ENCODE measurements at places on chromosomes 12 and 14.

DNA sequence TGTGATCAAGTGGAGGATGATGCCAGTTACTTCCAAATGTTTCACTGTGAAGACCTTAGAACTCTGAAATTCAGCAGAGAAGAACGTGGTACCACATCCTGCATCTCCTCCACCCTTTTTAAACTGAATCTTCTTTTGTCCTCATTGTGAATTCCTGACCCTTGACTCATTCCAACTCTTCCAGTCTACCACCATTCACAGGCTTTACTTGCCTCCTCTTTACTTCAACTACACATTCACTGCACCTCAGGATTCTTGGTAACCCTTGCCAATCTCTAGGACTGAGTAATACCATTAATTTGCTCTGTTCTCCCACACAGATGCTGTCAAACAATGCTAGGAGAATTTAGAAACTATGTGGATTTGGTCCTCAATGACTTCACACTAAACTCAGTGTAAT lies 37.3 kb downstream of the PPP1R12A start:
- DNase-seq = peak; percentile 97

DNA sequence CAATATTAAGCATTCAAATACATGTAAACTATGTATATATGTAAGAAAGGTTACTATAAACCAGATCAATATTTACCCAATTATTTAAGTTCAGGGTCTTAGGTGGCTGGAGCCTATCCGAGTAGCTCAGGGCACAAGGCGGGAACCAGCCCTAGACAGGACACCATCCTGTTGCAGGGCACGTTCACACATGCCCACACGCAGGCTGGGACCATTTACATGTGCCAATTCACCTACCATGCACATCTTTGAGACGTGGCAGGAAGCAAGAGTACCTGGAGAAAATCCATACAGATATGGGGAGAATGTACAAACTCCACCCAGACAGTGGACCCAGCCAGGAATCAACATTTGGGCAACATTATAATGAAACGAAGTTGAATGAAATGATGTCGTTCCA lies 263.0 kb upstream of the E2F7 start:
- DNase-seq = peak; percentile 44

DNA sequence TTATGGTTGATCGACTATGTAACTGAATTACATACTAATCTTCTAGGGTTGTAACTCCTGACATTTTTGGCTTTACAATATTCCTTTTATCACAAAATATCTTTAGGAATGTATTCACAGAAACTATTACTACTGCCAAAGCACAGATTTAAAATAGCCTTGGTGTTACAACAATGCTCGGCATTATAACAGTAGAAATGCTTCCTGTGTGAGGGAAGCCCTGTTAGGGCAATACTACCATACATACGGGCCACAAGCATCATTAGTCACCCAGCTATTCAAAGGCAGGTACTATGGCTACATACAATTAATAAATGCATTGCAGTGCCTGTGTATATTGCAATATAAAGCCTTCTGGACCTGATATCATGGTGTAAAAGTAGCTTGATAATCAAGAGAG lies 517.8 kb downstream of the C12orf50 start:
- DNase-seq = peak; percentile 29

DNA sequence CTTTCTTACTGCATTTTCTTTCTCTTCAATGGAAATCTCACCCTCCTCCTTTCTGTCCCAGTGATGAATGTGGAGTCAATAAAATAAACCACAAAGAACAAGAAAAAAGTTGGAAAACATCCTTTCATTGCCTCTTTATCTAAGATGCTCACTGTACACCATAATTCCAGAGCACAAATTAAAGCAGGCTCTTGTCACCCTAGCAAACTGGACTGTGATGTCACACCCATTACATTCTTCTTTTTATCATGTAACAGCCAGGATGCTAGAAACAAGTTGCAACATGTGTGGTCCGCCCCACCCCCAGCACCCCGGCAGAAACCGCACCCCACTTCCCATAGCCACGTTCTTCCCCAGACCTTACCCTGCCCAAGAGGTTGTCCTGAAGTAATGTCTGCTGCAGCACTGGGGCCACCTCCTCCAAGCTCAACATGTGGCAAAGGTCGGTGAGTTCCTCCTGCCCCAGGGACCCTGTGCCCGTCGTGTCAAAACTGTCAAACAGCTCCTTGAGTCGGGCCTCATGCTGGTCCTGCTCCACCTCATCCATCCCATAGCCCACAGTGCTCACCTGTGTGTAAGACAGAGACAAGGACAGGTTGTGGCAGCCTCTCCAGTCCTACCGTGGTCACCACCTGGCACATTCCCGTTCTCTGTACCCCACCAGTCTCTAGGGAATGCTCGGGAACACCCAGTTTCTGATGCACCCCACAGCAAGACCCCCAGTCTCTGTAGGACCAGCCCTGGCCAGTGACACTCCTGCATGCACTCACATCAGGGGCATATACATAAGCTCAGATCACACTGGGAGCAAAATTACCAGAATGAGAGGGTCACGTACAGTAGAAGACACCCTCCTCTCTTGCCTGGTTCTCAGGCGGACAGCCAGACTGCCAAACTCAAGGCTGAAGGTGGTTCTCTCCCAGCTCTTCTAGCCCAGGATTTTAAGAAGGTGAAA lies 9.2 kb downstream of the NIN start:
- DNase-seq = peak; percentile 58

DNA sequence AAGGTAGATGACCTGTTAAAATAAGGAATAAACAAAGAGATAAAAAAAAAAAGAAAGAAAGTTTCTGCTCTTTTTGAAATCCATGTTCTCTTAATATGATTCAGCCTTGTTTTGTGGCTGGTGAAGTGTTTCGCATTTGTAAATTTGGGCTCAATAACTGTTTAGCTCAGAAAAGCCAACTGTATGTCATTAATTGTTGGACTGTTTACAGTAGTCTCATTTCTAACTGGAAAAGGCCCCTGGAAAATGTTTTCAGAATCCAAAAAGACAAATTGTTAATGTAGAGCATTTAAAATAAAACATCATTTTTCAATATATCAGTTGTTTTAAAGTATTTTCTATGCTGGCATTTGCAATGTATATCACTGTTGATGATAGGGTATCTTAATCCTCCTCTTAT lies 47.4 kb upstream of the DYRK2 start:
- DNase-seq = no peak

DNA sequence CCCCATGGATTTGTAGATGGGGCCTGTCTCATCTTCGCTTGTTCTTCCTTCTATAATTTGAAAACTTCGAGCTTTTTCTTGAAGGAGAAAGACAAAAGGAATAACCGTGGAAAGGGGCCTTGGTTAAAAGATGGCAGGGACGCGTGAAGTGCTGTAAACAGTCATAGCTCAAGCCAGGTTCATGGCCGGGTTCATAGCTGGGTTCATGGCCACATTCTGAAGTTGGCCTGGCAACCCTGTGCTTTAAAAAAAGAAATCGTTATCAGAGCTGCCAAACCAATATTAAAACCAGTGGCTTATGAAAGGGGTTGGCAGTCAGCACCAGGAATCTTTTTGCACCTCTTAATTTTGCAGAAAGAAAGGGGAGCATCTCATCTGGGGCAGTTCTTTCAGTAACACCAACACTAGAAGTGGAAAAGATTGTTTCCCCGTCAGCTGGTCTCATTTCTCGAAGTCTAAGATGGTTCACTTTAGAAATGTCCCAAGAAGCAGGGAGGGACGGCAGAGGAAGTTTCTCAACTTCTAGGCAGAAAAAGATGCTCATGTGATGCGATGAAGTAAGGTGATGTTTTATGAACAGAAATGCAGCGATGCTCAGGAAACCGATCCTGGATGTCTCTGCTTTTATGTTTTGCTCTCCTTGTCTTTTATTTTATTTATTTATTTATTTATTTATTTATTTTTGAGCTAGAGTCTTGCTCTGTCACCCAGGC lies 193.1 kb upstream of the TBX3 start:
- no peak for DNase-seq

GRCh38 chr12:121638298-121639202 lies 12.2 kb downstream of the ORAI1 start:
- DNase-seq = no peak

GRCh38 chr12:81303935-81304334 lies 226.1 kb downstream of the ACSS3 start:
- no peak for DNase-seq

DNA sequence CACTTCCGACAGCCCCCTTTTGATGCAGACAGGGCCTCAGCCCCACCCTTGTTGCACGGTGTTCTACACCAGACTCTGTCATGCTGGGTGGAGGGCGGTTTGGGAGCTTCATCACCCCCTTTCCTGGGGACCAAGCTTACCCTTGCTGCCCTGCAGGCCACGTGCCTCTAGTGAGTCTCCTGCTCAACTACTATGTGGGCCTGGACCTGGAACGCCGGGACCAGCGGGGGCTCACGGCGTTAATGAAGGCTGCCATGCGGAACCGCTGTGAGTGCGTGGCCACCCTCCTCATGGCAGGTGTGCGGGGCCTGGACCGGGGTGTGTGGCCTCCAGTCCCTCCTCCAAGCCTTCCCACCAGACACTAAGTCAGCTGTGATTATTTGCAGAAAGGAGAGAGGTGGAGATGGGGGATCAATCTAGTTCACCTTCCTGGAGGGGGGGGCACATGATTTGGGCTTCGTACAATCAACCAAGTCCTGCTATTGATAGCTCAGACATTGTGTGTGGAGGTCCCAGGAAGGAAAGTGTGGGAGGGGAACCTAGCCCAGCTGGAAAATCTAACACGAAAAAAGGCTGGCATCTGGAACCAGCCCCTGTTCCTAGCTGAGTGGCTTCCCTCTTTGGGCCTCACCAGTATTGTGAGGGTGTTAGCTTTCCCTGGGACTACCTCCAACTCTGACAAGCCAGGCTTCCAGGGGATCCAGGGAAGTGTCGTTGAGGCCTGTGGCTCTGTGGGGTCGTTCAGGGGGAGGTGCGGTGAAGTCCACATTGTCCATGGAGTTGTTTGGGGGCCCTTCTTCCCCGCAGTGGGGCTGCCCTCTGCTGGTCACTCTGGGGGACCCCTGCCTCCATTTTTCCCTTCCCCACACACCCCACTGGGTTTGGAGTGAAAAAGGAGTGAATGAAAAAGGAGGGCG lies 1.6 kb downstream of the ANKRD33 start:
- no peak for DNase-seq

GRCh38 chr12:26528943-26529342 lies 304.1 kb downstream of the ITPR2 start:
- DNase-seq = no peak

DNA sequence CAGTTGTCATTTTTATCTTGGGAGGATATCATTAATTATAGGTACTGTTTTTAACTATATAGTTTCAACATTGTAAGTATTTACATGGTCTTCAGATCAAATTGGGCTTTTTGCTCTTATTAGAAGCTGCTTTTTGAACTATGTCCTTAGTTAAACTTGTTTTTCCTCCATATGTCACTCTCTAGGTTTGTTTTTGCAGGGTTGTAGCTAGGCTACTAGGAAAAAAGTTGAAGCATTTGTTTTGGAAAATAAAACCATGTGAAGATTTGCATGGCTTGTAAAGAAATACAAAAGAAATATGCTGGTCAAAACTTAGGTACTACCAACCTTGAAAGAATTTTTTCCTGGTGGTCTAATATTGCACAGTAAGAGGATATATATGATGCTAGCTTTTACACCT lies 3.4 kb downstream of the ARID2 start:
- DNase-seq = no peak

DNA sequence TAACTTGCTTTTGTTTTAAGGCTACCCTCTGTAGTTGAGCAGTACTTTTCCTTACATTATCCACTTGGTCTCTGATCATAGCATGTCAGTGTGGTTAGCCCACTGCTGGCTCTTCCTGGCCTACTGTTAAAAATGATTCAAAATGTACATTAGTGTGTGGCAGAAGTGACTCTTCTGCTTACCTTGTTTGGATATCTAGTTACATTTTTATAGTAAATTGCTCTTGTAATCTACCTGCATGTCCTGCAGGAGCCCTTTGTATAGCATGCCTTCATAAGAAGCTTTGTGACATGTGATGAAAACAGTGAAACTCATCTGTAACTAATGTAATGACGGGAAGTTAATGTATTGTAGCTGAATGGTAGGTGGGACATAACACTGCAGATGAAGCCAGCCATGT lies 8.1 kb downstream of the SPATS2 start:
- DNase-seq = no peak

DNA sequence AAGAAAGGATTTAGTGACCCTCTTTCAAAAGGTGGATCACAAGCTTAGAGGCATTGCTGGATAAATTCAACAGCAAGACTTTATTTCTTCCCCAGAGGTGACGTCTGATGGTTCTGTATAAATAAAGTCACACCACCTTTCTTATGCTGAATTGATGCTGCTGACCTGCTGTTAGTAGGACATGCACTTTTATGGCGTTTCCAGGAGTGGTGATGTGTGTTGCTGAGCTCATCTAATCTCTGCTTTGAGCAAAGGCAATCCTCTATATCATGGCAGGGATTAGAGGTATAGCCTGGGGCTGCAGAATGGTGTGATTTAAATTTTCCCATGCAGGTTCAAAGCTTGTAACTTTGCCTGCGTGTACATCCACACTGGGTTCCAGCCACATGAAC lies 94.9 kb downstream of the ETV6 start:
- no peak for DNase-seq

GRCh38 chr14:95655461-95655860 lies 30.8 kb upstream of the TCL1B start:
- no peak for DNase-seq

DNA sequence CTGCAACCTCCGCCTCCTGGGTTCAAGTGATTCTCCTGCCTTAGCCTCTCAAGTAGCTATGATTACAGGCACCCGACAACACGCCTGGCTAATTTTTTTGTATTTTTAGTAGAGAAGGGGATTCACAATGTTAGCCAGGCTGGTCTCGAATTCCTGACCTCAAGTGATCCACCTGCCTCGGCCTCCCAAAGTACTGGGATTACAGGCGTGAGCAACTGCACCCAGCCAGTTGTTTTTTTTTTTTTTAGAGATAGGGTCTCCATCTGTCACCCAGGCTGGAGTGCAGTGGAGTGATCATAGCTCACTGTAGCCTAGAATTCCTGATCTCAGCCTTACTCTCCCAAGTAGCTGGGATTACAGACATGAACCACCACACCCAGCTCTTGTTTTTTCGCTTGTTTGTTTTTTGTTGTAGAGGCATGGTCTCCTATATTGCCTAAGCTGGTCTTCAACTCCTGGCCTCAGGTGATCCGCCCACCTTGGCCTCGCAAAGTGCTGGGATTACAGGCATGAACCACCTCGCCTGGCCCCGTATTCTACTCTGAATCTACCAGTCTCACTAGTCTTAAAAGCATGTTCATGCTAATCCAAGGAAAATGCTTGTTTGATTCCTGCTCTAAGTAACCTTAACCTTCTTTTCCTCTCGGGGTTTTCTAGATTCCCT lies 31.7 kb upstream of the STRN3 start:
- DNase-seq = no peak

Data from mammary epithelial cell (primary cell).